ENCODE measurements at places on chromosomes 3 and 15.

DNA sequence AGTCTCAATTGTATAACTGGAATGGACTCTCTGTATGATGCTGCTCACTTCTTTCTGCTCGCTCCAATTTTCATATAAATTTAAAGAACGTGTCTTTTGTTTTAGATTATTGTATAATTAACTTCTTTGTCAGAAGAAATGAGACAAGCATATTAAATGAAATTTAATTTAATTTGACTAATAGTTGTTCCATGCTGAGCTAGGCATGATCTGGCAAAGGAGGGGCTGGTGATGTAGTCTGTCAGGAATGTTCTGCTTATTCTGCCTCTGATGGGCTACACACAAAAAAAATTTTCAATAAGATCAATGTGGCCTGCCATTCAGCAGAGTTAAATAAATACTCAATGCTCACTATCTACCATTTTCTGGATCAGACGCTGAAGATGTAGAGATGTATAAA is 208.4 kb upstream of the CD96 start:
- DNase-seq = no peak

GRCh38 chr3:140187028-140187427 is 252.0 kb downstream of the CLSTN2 start:
- DNase-seq = no peak

DNA sequence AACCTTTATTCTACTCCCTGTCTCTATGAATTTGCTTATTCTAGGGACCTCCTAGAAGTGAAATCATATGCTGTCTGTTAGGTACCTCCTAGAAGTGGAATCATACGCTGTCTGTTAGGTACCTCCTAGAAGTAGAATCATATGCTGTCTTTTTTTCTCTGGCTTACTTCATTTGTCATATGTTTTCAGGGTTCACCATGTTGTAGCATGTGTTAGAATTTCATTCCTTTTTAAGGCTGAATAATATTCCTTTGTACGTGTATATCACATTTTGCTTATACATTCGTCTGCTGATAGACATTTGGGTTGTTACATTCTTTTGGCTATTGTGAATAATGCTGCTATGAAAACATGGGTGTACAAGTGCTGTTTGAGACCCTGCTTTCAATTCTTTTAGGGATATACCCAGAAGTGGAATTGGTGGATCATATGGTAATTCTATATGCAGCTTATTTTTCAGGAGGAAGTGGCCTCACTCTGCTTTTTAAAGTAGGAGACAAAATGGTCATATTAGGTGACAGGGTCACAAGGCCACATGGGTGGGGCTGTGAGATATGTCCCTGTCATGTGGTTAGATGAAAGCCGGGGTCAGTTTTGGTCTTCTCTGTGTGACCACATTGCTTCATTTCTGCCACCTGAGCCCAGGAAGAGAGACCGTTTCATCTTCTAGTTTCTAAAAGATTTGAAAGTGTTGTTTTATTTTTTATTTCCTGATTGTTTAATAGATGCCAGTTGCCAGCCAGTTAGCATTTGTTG is 76.7 kb downstream of the FLNB start:
- no peak for DNase-seq

DNA sequence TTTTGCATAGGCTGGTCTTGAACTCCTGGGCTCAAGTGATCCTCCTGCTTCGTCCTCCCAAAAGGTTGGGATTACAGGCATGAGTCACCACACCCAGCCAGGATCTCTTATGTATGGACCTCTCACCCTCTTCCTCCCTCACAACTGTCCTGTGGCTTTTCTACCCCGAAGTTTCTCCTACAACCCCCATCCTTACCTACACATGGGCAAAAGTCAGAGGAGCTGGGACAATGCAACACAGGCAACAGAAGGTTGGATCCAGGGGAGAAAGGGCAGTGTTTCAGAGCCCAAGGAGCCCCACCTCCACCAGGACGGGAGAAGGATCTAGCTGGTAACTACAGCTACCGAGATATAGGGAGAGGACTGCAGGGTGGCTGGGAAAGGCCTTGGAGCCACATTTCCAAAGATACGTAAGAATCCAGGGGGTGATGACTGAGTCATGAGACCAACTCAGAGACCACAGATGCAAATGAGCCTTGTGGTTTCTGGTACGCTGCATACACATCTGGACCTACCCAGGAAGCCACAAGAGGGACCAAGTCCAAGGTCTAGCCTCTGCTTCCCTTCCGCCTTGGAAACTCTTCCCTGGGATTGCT is 13.6 kb downstream of the IGDCC4 start:
- no peak for DNase-seq

Measured in T-helper 2 cell (primary cell).